ENCODE measurements at places on chromosomes 11 and 22.

GRCh38 chr22:19453718-19454117 lies 6.2 kb upstream of the C22orf39 start:
- DNase-seq, result no peak

GRCh38 chr11:120834686-120835210 lies 189.2 kb upstream of the TBCEL start:
- DNase-seq, result no peak

DNA sequence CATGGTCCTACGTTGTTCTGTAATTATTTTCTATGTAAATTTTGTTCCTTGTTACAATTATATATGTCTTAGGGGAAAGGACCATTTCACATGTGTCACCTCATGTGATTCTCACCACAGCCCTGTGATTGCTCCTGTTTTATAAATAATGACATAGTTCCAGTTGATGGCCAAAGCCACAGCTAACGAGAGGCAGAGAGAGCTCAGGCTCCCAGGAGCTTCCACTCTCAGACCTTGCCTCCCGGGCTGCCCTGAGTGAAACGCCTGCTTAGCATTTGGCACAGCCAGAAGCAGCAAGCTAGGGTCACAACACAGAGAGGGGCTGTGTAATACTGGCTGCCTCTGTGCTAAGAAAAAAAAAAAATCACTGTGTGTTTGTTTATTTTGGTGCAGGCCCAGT lies 5.9 kb downstream of the TMEM121B start:
- no peak for DNase-seq

- no peak for DNase-seq
These were observed 51.1 kb upstream of the LMO2 start for GRCh38 chr11:33942954-33943353.

Data from CD4-positive, alpha-beta T cell treated with Interleukin-10 for 1 hour (primary cell).